Iris pigment epithelial cell (primary cell): ENCODE measurements at places on chromosomes 3 and 15.

GRCh38 chr3:69647081-69647480 is 92.2 kb upstream of the MITF start:
- DNase-seq, result no peak

- DNase-seq, result no peak
Observed at GRCh38 chr3:116111765-116112164, 333.5 kb downstream of the LSAMP start.

DNA sequence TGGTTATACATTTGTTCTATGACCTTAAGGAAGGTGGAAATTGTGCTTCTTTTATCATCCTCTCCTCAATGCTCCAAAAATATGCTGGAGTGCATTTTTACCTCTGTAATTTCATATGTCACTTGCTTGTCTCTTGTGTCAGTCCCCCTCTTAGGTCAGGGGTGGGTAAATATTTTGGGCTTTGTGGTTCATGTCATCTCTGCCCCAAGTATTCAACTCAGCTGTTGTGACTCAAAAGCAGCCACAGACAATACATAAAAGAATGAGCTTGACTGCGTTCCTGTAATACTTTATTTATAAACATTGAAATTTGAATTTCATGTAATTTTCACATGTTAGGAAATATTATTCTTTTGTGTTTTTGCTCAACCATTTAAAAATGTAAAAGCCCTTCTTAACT is 60.4 kb upstream of the SLC24A5 start:
- DNase-seq, result peak; percentile 16

DNA sequence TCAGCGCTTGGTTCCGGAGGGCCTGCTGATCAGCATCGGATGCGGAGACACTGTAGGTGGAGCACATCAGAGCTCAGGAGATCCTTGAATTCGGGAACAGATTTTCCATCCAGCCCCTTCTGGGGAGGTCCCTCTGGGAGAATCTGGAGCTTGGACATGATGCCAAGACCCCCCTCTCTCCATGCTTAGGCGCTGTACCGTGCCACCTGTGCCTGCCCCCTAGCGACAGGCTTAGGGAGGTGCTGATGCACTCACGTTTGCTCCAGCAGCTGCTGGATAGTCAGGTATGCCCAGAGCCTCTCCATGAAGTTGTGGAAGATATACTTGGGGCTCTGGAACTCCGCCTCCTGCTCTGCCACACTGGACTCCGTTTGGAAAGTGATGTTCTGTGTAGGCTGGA is 9.7 kb downstream of the ITIH4 start:
- DNase-seq, result peak; percentile 35

DNA sequence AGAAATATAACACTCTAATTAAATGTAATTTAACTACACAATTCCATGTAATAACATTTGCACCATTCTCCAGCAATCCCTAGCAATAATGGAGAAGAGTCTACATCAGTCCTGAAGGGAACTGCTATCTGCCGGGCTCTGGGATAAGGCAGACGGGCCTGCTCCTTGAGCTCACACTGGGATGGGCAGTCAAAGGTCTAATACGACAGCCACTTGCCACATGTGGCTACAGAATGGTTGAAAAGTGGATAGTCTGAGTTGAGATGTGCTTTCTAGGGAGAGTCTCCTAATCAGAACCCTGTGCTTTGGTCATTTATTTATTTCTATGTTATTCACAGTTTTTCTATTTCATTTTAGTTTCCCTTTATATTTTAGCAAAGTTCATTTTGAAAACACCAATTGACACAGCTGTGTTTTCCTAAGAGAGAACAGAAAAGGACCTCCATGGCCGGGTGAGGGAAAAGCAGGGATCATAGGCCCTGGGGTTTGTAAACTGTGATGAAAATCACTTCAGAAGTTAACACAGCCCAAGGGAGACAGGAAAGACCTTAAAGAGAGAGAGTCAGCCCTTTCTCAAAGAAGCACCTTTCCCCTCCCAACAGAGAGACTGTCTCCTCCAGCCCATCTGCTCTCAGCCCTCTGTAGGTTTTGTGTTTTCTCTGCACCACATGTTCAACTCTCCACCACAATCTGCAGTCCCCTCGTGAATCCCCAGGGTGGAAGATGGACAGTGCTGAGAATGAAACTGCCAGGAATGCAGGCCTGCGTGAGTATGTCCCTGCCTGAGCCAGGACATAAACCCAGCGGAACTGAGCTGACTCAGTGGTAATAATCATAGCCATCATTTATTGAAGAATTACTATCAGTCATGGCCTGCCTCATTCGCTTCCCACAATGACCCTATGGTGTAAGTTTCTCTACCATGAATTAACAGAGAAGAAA is 11.6 kb downstream of the FSIP1 start:
- DNase-seq, result peak; percentile 82
